Eye (tissue), 1 donor: ENCODE measurements at places on chromosomes 3 and 15.

DNA sequence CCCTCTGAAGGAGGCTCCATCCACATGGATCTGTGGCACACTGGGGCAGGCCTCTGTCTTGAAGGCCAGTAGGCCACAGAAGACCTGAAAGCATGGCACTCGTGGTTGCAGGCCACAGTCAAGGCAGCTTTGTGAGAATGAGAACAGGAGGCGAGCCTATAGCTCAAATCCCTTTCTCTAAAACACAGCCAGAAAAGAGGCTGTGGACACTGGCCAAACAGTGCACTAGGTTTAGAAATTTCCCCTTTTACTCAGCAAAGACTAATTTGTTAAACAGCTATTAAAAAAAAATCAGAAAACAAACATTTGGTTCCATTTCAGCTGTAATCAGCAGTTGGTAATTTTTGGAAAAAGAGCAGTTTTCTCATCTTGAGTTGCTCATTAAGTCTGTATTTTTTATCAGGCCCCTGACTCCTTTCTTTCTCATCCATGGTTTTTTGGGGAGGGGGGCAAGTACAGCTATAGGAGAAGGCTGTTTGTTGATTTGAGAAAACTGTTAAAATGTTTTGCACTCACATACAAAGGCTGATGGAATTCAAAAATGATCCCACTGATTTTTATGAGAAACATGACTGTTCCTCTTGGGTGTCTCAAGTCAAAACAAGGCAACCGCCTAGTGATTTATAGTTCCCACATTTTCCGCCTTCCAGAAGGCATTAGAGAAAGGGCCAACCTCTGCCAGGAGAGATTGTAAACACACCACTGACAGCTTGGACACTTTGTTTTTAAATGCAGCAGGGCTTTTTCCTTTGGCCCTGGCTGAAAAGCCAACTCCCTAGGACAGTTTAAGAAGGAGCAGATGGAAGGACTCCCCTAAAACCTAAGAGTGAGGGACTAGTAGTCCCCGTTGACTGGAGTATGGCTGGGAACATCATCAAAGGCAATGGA lies 28.1 kb downstream of the PARP16 start:
- no peak for DNase-seq

DNA sequence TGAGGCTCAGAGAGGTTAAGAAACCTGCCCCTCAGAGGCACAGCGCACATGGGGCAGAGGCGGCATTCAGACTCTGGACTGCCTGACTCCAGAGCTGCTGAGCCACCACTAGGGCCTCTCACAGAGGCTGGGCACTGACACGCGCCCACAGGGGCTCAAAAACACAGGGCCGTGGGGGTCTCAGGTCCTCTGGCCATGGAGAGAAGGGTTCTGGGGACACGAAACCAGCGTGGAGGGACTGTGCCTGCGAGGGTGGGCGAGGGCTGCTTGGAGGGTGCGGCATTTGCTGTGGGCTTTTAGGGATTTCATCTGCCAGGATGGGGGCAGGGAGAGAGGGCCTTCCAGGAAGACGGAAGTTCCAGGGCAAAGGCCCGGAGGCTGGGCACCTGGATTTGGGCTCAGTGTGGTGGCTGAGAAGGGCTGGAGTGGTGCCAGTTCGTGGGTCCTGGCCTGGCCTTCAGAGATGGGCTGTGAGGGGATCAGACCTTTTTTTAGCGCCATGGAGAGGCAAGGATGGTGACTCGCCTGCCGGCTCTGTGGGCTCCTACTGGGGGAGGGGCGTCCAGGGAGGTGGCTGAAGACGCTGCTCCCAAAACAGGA lies 69.6 kb downstream of the EFCAB12 start:
- no peak for DNase-seq

- no peak for DNase-seq
These were observed 260.8 kb downstream of the ARPP21 start for GRCh38 chr3:35900079-35900478.

DNA sequence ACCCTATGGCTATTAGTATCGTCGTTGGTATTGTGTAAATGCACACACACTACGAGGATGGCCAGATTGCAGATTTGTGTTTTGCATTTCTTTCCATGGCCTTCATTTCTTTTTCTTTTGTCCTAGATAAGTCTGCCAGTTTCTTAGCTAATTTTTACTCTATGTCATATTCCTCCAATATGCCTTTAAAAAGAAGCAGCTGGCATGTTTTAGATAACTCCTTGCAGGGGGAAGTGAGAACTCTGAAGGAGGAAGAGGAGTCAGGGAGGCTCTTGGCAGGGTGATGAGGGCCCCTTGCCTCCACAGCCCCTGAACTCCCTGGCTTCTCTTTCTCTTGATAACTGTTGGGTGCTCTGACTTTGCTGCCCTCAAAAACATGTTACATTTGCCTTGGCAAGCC lies 244.0 kb downstream of the GABRG3 start:
- DNase-seq: no peak

DNA sequence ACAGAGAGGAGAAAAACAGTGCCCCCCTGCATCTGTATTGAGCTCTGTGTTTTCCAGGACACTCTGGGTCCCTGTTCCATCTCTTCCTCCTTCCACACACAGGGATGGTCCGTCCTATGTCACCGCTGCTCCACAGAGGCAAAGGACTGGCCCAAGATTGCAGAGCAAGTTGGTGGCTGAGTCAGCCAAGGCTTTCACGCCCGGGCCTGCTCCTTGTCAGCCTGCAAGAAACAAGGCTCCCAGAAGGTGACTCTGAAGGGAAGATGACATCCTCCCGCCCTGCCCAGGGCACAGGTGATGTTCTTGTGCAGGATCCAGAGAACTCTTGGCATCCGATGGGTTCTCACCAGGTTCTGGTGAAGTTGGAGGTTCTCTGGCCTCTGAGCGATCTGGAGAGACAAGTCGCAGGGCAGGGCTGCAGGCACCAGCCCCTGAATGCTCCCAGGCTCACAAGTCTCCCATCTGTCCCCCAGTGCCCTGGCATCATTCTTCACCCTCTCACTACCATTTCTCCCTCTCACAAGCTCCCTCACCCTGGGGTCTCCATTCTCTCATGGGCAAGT lies 138.6 kb downstream of the MEGF11 start:
- no peak for DNase-seq

- no peak for DNase-seq
These were observed 1.0 kb upstream of the ISY1 start for GRCh38 chr3:129161860-129162271.

- no peak for DNase-seq
These were observed 397.6 kb downstream of the FOXP1 start for GRCh38 chr3:71185733-71186455.

GRCh38 chr3:24197809-24198208 lies 252.7 kb downstream of the NR1D2 start:
- no peak for DNase-seq

GRCh38 chr3:149199474-149199873 lies 22.2 kb downstream of the CP start:
- peak; percentile 37 for DNase-seq

- no peak for DNase-seq
These were observed 141.3 kb downstream of the ADAM10 start for GRCh38 chr15:58608129-58608590.

DNA sequence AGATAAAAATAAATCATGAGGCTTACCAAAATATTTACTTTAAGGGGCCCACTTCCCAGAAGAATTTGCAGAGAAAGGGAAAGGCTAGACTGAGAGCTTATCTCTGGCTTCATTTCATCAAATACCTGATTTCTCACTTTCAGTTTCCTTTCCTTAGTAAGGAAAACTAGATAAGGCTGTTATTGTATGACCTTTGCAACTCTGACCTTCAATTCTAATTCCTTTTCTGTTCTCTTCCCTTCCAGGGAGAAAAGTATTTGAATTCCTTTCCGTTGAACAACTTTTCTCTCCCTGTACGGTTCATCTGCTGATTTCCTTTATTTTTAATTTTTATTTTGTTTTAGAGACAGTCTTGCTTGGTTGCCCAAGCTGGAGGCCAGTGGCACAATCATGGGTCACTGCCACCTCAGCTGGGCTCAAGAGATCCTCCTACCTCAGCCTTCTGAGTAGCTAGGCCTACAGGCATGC lies 7.1 kb upstream of the PXK start:
- DNase-seq: no peak

DNA sequence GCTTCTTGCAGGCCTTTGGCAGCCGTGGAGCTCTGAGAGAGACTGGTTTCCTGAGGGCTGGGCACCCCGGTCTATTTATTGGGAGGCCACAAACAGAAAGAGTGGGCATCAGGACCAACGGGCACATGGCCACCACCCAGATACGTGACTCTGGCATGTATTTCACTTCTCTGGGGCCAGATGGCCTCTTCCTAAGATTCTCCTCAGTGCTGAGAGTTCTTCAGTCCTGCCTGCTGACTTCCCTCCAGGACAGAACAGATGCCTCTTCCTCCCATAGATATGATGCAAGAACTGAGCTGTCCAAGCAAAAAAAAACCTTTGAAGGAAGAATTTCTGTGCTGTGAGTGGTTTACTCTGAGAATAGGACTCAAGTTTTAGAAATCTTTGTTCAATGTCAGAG lies 107.7 kb downstream of the IGF2BP2 start:
- DNase-seq: no peak

- peak; percentile 75 for DNase-seq
These were observed 190.7 kb upstream of the CTDSPL start for GRCh38 chr3:37670961-37671483.

GRCh38 chr3:123668906-123669305 lies 84.1 kb upstream of the HACD2 start:
- DNase-seq: no peak

DNA sequence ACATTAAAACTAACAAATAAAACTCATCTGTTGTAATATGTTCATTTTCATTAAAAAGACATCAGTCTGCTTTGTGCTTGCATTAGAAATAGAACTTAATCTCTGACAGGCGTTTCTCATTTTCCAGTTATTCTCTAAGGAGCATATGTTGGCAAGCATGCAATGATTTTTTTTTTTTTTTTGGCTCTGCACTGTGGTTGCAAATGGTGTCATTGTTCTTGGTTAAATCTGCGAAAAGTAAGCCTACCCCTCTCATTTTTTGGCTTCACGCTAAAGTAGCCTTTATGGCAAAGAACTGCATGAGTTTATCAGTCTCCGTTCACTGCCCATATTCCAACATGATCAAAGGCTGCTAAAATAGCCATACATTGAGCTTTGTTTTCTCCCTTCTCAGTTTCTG lies 403.2 kb downstream of the MECOM start:
- peak; percentile 63 for DNase-seq

GRCh38 chr3:171354049-171354705 lies 106.0 kb downstream of the TNIK start:
- DNase-seq: no peak

DNA sequence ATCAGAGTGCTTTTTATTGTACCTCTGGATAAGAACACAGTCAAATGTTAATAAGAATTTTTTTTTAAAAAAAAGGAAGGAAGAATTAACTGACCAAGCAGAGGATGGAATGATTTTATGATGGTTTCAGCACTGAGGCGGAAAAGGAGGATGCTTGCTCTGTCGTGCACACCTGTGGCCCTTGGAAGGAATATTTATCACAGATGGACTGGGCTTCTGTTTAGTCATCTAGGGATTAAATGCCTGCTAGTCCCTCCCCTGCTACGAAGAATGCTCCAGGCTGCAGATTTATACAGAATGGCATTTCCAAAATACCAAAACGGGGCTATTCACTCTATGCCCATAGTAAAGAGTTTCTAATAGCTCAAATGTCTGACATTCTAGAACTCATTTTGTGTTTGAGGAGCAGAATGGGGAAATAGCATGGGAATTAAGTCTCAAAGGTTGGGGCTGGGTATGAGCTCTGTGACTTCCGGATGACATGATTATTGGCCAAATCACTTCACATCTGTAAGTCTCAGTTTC lies 92.8 kb upstream of the BCL6 start:
- DNase-seq: no peak

DNA sequence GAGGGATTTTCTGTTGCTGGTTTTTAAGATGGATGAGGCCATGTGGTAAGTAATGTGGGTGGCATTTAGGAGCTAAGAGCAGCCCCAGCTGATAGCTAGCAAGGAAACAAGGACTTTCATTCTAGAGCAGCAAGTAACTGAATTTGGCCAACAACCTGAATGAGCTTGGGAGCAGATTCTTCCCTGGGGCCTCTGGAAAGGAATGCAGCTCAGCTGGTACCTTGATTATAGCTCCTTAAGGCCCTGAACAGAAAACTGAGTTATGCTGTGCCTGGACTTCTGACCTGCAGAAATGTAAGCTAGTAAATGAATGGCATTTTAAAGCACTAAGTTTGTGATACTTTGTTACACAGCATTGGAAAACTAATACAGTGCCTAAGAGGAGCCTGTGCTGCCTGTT lies 565.5 kb downstream of the PDCD6IP start:
- DNase-seq: no peak

GRCh38 chr3:147431751-147432150 lies 22.6 kb downstream of the ZIC1 start:
- DNase-seq: no peak

DNA sequence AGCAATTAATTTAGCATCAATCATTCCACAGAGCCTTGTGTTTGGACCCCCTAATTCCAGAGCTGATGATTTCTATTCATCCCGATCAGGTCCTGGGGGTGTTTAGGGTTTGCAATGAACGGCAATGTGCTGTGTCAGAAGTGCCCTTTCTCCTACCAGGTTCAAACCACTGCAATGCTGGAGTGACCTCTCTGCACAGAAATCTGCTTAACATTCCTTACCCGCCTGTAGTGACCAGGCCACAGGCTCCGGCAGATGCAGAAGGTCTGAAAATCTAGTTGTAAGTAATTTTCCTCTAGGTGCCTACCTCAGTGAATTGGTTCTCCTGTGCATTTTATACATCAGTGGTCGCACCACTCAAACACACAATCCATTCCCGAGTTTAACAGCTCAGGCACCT lies 725.3 kb upstream of the CFAP20DC start:
- peak; percentile 40 for DNase-seq
